ENCODE measurements at places on chromosomes 2 and 18.

DNA sequence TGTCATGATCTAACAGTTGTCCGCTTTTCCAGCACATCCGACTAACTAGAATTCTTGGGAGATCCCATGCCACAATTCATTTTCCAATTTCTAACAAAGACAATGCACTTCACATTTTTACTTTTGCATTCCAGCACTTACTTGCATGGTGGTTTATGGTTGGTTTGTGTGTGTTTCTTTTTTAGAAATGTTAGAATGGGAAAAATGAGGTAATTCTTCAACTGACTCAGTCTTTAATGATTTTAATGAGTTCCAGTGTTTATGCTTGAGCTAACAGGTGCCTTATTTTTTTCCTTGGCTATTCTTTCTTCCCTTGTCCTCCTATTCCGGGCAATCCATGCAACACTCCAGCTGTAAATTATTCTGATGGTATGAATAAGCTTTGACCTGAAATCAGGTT lies 46.4 kb downstream of the SLC8A1 start:
- no peak for DNase-seq

DNA sequence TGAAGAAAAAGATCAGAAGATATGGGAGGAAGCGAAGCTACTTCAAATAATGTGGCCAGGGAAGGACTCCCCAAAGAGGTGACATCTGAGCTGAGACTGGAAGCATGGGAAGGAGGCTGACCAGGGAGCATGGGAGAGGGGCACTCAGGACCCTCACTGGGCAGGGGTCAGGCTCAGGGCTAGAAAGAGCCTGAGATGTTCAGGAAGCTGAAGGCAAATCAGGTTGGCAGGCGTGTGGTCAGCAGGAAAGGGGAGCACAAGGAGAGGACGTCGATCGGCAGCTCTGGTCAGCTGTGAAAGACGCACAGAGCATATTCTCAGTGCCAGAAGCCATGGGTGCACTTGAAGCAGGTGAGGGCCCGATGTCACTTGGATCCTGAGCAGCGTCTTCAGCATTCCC lies 38.2 kb upstream of the KLHL29 start:
- DNase-seq: no peak

DNA sequence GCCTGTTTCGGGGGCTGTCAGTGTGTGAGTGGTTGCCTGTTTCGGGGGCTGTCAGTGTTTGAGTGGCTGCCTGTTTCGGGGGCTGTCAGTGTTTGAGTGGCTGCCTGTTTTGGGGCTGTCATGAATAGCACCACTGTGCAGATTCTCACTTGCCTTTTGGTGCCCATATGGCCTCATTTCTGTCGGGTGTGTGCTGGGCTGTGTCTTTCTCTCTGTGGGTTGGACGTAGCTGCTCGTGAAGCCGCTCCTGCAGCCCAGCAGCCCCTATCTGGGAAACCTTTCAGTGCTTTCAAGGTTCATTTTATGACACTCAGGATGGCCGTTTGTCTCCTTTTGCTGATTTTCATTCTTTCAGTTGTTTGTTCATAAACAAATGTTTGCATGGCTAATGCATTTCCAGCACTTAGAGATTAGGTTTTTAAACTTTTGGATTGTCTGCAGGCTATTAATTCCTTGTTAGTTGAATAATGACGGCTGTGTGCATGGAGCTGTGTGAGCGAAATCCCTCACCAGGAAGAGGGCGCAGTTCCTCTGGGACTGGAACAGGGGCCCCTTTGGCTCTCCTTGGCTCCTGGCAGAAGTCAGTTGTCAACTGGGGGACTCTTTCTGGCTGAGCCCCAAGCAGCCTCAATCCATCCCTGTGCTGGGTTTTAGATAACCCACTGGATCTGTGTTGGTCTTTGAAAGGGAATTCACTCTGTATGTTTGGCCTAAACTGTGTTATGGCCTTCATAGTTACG lies 10.8 kb downstream of the AGAP1 start:
- no peak for DNase-seq

DNA sequence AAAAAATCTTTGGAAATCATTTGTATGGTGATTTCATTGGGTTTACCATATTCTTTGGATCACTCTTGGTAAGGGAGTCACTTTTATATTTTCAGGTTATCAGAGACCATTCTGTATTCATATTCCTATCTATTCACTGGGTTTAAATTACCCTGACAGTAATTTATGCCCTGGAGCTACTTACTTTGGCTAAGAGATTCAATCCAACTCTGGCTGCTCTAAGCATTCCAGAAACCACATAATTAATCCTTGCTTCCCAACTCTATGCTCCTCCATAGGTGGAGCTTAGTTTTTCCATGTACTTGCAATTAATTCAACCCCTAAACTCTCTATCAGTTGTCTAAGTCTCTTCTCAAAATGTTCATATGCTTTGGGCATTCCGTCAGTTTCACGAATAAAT lies 336.3 kb downstream of the AGPS start:
- DNase-seq: no peak

GRCh38 chr2:96087130-96087529 lies 29.2 kb downstream of the ADRA2B start:
- DNase-seq: no peak

GRCh38 chr2:193963472-193964119 lies 1693.4 kb upstream of the SLC39A10 start:
- no peak for DNase-seq

DNA sequence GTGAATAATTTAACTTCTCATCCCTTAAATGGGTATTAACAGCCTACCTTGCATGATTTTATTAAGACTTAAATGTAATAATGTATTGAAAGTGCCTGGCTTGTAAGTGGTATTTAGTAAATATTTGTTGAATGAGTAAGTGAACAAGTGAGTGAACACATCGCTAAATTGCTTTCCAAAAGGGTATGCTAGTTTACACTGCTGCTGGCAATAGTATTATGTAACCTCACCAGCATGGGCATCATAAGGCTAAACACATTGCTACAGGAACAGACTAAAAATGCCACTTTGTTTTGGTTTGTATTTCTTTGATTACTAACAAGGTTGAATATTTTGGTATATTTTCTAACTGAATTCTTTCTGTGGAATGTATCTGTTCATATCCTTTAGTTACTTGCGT lies 9.8 kb downstream of the WDR43 start:
- no peak for DNase-seq

GRCh38 chr18:13446610-13447461 lies 228.3 kb downstream of the LDLRAD4 start:
- no peak for DNase-seq

DNA sequence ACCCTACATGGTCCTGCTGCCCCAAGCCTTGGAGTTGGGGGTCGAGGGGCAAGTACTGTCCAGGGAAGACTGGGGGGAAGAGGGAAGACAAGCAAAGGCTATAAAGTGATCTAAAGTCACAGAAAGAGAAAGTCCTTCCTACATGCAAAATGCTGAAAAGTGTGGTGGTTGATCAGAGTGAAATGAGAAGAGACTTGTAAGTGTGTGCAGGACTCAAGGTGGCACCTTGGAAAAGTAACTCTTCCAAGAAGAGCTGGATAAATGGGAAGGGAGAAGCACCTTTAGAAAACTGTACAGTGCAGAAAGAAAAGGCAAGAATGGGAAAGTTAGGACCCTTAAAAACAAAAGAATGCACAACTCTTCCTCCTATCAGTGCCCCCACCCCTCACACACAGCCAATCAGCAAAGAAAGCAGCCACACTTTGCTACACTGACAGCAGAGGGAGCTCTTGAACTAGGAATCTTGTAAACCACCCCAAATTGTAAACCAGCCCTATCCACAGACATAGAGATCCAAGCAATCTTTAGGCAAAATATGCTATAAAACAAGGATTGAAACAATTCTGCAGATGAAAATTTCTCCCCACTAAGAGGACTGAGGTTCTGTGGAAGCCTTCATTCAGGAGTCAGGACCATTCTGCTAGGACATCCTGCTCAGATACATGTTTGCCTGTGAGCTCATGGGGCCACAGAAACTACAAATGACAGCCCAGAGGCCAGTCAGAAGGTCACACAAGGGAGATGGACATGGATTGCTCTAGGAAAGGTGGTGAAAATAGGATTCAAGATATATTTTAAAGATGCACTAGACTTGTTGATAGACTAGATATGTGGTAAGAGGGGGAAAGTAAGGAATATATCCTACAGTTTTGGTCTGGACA lies 146.4 kb downstream of the FTCDNL1 start:
- DNase-seq: peak; percentile 4

GRCh38 chr18:77074431-77074830 lies 58.2 kb downstream of the MBP start:
- no peak for DNase-seq

DNA sequence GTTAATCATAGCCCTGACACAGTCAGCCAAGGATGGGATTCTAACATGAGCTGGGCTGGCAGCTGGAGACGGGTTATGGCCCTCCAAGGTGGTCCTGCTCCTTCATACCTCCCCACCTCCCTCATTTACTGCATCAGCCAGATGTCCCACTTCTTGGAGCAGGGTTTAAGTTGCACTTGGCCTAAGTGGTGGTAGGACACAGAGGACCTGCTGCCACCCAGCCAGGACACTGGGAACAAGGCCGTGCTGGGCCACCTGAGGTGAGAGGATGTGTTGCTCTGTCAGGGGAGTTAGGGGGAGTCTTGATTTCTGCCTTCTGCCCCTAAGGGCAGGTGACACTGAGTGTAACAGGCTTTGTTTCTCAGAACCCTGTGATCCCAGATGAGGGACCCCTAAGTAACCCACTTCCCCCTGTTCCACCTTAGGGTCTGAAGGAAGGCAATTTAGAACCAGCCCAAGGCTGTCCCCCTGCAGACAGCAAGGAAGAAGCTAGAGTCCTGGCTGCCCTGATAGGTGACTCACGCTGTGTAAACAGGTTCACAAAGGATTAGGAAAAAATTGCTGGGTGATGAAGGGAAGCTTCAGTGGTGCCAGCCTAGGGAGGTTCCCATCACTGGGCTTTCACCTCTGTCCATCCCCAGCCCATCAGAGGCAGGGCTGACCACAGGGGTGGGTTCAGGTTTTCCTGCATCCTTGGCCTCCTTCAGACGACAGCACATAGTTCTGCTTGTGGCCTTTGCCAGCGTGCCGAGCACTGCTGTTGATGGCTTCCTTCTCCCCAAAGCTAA lies 114.3 kb upstream of the MCFD2 start:
- DNase-seq: no peak

GRCh38 chr2:136612079-136612478 lies 153.3 kb upstream of the THSD7B start:
- DNase-seq: no peak

DNA sequence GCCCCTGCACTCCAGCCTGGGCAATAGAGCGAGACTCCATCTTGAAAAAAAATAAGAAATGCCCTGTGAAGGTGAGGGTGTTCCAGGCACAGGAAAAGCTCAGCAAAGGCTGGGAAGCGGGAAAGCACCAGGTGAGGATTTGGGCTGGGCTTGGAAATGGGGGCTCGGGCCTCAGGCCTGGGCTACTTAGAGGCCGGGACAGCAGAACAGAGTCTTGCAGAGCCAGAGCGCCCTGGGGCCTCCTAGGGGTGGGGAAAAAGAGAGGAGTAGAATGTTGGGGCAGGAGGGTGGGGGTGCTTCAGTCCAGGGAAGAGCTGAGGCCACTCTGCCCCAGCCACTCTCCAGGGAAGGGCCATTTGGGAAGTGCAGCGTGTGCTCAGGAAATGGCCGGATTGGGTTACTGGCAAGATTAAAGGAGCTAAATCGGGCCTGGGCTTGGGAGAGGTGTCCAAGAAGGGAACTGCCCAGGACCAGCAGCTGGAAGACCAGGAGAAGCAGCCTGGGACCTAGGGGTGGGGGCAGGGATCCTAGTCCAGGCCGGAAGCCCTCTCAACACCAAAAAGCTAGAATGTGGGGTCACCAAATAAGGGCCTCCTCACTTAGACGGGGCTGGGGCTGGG lies 13.8 kb upstream of the DES start:
- DNase-seq: no peak

- no peak for DNase-seq
These were observed 135.9 kb downstream of the ATAD2B start for GRCh38 chr2:23791030-23791429.

- no peak for DNase-seq
These were observed 68.8 kb downstream of the VPS54 start for GRCh38 chr2:63950414-63950813.

- DNase-seq: no peak
These were observed 123.9 kb downstream of the ZNF532 start for GRCh38 chr18:58988600-58988999.

- DNase-seq: no peak
These were observed 11.8 kb upstream of the LYPD1 start for GRCh38 chr2:132681766-132682165.

DNA sequence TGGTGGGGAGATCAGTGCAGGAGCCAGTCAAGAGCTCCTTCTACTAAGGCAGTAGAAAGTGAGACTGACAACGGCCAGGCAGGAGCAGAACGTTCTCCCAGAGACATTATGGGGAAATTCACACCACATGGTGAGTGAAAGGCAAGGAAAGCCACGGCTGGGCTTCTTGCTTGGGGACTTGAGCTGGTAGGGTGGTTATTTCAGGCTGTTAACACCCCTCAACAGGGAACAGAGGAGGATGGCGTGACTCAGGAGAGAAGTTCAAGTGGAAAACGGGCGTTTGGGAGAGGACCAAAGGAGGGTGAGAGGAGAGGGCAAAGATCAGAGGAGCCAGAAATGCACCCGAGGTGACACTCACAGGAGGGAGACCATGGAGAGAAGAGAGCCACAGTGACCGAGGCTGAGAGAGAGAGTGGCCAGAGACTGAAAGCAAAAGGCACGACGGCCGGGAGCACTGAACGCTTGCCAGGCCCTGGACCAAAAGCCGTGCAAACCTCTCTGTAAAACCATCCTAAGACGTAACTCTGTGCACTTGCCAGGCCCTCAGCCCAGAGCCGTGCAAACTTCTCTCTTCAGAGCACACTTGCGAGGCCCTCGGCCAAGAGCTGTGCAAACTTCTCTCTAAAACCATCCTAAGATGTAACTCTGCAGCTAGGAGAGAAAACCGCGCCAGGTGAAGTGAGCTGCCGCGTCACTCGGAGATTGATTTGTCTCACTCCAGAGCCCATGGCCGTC lies 7.7 kb downstream of the TPO start:
- no peak for DNase-seq

DNA sequence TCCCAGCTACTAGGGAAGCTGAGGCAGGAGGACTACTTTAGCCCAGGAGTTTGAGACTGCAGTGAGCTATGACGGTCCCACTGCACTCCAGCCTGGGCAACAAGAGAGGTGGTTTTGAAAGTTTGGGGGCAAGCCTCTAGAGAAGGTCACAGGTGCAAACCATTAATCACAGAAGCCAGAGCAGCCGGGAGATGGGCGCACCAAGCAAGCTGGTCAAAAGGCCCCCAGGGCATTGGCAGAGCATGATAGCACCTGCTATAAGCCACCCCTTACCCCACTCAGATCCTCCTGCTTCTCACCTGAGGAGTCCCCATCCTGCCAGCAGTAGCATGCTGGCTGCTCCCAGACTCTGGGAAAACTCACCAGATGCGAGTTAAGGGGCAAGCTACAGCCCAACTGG lies 116.1 kb upstream of the RAB12 start:
- no peak for DNase-seq

DNA sequence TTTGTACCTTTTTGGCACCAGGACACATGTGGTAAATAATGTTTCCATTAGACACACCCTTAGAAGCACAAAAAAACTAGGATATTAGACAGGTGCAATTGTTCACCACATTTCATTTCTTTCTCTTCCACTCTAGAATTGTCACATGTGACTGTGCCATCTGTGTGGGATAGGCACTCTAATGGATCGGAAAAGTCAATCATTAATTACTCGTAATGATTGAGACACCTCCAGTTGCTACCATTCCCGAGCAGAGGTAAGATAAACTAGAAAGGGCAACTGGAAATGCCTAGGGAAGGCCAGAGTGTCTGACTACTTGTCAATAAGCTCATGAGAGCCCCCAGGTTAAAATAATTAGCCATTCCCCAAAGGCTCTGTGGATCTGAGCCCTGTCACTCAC lies 59.9 kb downstream of the METTL4 start:
- DNase-seq: no peak

All from activated CD4-positive, alpha-beta T cell treated with anti-CD3 and anti-CD28 coated beads for 4 hours (primary cell).